ENCODE measurements at places on chromosomes 7 and 10.

DNA sequence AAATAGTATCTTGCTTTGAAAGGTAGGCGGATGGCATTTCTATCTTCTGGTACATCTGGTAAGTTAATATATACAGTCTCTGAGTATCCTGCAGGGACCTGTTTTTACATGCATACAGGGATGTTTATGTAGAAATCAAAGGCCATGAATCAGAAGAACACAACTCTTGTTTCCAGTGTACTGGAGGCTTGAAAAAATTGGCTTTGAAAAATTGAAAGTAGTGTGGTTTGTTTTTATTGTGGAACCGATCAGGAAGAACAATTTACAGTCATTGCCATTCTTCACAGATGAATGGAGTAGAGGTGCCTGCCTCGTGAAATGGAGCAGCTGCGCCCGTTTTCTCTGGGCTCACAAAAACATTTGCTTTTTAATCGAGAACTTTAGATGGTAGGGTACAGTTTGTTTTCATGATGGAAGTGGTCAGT is 54.0 kb upstream of the RPA3 start:
- peak; percentile 82 for DNase-seq

GRCh38 chr10:45152726-45153125 is 152.0 kb downstream of the ZNF22 start:
- no peak for DNase-seq

DNA sequence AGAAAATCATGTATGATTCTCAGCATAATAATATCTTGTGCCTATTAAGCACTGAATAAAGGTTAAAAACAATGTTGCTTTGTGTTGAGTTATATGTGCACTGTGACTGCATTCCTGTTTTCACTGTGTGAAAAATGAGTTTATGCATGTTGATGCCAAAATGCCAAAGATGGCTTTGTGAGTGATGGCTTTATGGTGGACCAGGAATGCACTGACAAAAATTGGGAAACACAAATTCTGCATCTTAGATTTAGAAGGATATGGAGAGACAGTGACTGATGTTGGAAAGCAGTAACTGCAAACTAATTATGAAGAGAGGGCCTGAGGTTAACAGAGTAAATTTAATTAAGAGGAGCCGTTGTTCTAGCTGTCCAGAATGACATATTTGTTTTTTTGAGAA is 440.4 kb downstream of the KIF20B start:
- no peak for DNase-seq

DNA sequence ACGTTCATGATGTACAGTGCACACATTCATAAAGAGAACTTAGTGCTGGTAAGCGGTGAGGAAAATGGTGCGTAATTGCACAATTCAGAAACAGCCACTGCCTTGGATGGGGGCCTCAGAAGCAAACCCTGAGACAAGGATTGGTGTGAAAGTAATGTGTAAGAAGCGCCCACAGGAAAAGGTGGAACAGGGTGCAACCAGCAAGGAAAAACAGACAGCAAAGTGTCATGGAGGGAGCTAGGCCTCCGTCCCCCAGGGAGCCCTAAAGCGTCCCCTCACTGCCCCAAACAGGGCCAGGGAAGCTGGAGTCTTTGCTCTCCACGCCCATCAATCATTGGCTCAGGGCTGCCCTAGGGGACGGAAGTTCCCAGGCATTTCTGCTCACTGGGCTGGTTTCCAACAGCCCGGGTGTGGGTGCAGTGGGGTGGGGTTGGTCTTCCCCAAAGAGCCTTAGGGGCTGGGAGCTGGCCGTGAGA is 9.6 kb upstream of the C10orf105 start:
- no peak for DNase-seq

- DNase-seq: no peak
Measured at GRCh38 chr10:75766106-75766505, 334.7 kb downstream of the LRMDA start.

DNA sequence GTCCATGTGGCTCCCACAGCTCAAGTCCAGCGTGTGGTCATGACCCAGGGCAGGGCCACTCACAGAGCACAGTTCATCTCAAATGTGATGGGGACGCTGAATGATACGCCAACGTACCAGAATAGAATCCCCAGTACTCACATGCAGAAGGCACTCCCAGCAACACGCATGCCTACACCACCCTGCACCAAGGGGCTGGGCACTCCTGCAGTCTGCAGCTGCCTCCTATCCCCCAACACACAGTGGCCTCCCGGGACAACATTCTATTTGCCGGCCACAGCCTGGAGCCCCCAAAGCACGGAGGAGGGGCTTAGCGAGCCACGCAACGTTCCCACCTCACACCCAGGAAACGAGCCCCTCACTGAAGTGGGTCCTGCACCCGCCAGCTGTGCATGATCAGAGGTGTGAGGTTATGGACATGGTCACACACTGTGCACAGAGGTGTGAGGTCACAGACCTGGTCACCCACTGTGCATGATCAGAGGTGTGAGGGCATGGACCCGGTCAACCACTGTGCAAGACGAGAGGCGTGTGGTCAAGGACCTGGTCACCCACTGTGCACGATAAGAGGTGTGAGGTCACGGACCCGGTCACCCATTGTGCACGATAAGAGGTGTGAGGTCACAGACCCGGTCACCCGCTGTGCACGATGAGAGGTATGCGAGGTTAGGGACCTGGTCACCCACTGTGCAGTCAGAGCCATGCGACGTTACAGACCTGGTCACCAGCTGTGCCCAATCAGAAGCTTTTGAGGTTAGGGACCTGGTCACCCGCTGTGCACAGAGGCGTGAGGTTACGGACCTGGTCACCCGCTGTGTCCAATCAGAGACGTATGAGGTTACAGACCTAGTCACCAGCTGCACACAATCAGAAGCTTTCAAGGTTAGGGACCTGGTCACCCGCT is 182.8 kb downstream of the DIP2C start:
- DNase-seq: no peak

DNA sequence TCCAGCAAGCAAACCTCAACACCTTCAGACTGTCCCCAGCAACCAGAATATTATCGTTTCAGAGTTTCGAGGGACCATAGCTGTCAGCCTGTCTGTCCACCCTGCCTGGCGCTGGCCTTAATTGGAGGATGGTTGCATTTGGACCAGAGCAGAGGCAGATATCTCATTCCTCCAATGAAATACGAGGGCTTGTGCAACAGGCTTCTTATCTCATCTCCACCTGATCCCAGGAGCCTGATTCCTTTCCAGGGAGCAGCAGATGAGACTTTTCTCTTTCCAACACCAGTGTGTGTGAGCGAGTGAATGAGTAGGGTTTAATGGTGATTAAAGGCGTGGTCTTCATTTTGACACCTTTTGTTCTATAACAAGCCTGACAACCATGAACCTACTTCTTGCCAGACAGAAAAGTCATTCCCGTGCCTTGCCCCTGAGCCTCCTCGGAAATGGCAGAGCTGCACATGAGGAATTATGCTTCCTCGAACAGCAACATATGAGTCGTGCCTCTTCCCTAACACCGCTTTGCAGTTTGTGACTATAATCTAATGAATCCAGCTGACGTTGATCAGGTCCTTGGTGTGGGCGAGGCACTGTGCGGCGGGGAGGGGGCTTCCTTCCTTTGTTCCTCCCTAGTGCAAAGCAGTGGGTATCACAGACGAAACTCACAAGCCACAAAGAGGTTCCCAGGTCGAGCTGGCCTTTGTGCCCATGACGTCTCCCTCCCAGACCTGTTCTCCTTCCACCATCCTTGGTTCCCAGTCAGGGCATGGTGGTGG is 147.4 kb downstream of the CUX1 start:
- DNase-seq: no peak

DNA sequence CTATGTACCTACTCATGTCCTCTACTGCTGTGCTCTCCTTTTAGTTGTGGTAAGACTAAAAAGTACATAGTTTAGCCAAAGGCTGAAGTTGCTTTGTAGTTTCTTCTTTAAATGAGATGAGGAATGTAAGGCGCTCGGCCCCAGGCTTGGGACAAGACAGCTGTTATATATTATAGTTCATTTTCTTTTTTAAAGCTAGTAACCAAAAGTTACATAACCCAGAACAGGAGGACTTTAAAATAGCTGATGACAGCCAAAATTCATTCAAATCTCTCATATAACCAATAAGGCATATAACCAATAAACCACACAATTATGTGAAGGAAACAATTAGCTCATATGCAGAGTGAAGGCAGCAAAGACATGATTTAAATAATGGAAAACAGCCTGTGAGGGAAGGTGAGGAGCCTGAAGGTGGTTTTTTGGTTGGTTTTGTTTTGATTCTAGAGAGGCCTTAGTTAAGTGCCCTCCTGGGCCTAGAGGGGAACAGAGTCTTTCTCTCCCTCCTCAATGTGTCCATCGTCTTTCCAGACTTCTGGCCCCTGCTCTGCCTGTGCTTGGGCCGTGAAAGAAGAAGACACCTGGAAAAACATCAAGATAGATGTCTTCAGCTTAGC is 35.8 kb downstream of the SLC26A4 start:
- DNase-seq: no peak

GRCh38 chr7:80154656-80155333 is 20.2 kb downstream of the GNAI1 start:
- no peak for DNase-seq
